ENCODE measurements at places on chromosomes 3 and 15.

DNA sequence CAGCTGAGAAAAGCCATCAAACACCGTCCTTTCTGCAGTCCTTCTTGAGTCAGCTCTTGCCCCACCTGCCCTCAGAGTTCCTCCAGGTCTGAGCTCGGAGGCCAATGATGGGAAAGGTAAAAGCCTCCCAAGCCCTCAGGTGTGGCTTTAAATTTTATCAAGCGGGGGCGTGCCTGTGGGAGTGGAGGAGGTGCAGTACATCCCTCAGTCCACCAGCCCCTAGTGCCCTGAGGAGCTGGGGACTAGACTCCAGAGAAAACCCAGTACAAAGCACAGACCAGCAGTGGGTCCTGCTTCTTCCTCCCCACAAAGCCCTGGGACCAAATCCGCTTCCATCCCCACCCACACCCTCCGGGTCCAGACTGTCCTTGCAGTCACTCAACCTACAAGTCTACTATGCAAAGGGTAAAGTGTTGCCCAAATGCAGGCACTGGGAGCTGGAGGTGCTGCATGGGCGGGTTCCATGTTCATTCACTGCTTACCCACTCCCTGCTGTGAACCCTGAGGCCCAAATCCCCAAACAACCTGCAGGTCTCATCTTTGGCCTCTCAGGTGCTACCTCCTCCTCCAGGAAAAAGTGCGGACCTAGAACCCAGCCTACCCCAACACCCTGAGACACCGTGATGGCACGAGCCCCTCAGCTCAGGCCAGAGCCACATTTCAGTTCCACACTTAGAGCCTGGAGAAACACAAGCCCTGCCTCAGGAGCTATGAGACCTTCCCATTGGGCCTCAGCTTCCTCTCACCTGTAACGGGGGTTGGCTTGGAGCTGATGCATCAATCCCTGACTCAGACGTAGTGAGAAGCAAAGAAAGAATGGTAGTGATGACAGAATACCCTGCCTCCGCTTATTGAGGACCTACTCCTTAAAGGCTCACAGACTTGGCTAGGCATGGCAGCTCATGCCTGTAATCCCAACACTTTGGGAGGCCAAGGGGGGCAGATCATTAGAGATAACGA lies 2.4 kb downstream of the PFKFB4 start:
- DNase-seq, result no peak

DNA sequence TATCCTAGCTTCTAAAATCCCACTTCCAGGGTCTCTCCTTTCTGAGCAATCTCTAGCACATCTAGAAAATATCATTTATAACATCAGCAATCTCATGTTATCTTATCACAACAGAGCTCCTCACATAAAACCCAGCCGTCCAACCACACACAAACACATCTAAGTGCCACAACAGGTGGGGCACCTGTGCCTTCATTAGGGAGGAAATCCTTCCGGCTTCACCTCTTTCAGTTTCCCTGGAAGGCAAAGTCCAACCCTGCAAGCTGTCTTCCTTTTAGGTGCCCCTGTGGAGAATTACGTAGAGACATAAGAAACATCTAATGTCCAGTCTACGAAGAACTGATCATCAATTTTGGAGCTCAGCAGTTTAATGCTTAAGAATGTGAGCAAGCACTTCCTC lies 1.6 kb downstream of the ZDHHC3 start:
- no peak for DNase-seq

DNA sequence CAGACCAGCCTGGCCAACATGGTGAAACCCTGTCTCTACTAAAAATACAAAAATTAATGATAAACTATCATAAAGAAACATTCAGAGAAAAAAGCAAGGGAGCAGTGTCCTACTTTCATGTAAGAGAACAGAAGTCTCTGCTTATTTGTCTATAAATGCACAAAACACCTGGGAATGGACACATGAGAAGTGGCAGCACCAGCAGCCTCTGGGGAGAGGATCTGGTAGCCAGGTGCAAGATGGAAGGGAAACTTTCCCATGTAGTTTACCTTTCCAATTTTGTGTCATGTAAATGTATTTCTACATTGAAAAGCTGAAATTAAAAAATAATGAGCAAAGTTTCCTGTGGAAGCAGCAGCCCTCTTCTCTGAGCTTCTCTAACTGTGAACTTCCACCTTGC lies 18.8 kb downstream of the SCAP start:
- no peak for DNase-seq

GRCh38 chr3:165994293-165994692 lies 157.1 kb upstream of the BCHE start:
- DNase-seq, result no peak

DNA sequence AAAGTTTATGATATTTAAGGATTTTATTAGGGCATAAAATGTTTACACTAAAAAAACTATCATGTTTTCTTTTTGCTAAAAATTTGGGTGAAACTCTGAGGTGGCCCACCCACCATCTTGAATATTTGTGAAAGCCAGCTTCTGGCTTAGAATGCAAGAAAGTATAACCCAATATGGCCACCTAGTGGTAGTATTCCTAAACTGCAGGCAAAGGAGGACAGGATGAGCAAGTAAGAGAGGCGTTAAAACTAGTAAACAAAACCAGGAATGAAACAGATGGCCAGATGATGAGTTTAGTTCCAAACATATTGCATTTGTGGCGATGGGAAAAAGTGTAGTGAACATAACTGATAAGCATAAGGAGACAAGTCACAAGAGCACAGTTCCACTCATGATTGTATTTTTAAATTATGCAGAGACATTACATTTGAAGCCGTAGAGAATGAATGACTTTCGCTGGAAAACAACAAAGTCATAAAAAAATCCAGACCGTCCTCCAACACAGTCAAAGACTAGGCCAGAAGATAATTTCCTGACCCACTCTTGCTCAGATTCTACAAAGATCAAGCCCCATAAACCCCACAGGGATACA lies 103.3 kb upstream of the PRTG start:
- peak; percentile 32 for DNase-seq

GRCh38 chr3:157499342-157499963 lies 3.8 kb downstream of the VEPH1 start:
- DNase-seq, result no peak

- DNase-seq, result no peak
Observed at GRCh38 chr3:21055015-21055414, 696.0 kb downstream of the ZNF385D start.

- DNase-seq, result peak; percentile 29
Observed at GRCh38 chr3:48299746-48300712, 33.4 kb downstream of the SPINK8 start.

- no peak for DNase-seq
Observed at GRCh38 chr15:28107904-28108275, 8.8 kb upstream of the OCA2 start.

GRCh38 chr3:194877291-194878119 lies 191.8 kb downstream of the FAM43A start:
- no peak for DNase-seq
